ENCODE measurements at places on chromosomes 1 and 21. TPM values are rescaled to one million over a fixed set of nuclear protein-coding genes. Genes with fewer than 3 reads are reported as not detected.

DNA sequence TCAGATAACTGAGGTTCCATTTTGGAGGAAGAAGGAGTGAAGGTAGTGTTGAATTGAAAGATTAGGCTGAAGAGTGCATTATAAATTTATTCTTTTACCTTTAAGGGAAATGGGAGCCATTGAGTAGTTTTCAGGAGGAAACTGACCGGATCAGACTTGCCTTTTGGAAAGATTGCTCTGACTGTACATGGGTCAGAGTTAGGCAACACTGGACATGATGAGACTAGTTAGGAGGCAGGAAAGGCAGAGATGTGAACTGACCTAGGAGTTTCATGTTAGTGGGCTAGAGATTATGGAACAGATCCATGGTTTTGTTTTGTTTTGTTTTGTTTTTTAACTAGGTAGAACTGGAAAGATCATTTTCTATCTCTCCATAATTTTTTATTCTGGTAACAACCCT, 78.2 kb downstream of the SNX7 start:
- H3K36me3 ChIP-seq = no peaks in the 10 kb centered on the region
- no peak overlapping the region for H3K27ac ChIP-seq
- DNase-seq = no peak
- no peaks in the 10 kb centered on the region for H3K27me3 ChIP-seq
- H3K4me1 ChIP-seq = no peaks in the 10 kb centered on the region
- H3K4me3 ChIP-seq = no peak overlapping the region

- peaks cover 19% of the 10 kb centered on the region for H3K36me3 ChIP-seq
- H3K4me3 ChIP-seq = no peak overlapping the region
- H3K27me3 ChIP-seq = no peaks in the 10 kb centered on the region
- no peak overlapping the region for H3K27ac ChIP-seq
Measured at GRCh38 chr1:223732993-223733798, 20.9 kb downstream of the CAPN2 start.

- no peaks in the 10 kb centered on the region for H3K36me3 ChIP-seq
- H3K4me1 ChIP-seq = no peaks in the 10 kb centered on the region
- DNase-seq = no peak
- H3K4me3 ChIP-seq = no peak overlapping the region
Measured at GRCh38 chr1:198018529-198018928, 101.4 kb downstream of the LHX9 start.

DNA sequence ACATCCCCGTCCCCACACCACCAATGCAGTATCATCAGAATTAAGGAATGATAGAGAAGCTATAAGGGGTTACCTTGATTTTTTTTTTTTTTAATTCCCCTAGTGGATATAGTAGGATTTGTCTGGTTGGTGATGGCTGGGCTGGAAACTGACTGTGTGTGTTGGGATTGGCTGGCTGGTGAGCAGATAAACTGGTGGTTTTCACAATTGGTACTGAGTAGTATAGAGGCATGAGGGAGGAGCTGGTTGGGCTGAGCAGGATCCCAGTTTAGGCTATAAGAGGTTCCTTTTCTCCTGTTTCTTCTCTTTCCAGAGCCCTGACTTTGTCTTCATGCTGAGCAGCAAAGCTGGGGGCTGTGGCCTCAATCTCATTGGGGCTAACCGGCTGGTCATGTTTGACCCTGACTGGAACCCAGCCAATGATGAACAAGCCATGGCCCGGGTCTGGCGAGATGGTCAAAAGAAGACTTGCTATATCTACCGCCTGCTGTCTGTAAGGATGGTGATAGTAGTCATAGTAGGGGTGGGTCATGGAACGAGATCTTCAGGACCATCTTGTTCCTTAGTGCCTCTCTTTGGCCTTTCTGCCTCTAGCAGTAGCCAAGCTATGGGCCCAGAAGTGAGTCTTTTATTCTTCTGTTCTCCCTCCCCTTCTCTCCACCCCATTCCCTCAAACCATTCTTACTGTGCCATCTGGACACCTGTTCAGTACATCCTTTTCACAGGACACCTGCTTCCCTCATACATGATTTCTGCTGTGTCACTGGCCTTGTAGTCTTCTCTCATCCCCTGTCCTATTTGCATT, 26.9 kb downstream of the RAD54L start:
- peaks cover 92% of the 10 kb centered on the region for H3K36me3 ChIP-seq
- no peak overlapping the region for H3K27ac ChIP-seq
- H3K4me3 ChIP-seq = no peak overlapping the region
- no peak for DNase-seq
- H3K4me1 ChIP-seq = no peaks in the 10 kb centered on the region
- no peaks in the 10 kb centered on the region for H3K27me3 ChIP-seq

- H3K4me1 ChIP-seq = no peaks in the 10 kb centered on the region
- no peaks in the 10 kb centered on the region for H3K36me3 ChIP-seq
- H3K27ac ChIP-seq = no peak overlapping the region
- no peak overlapping the region for H3K4me3 ChIP-seq
Measured at GRCh38 chr1:243325305-243325890, 69.6 kb downstream of the SDCCAG8 start.

The SPATA21 gene
- total RNA-seq = not detected

The IGSF21 gene
- 1.8 TPM for total RNA-seq
